ENCODE measurements at places on chromosomes 11 and 22.

- no peak for DNase-seq
These were observed 59.2 kb upstream of the CD5 start for GRCh38 chr11:61042961-61043540.

- DNase-seq = peak; percentile 60
These were observed 32.1 kb downstream of the UQCR10 start for GRCh38 chr22:29799217-29799680.

DNA sequence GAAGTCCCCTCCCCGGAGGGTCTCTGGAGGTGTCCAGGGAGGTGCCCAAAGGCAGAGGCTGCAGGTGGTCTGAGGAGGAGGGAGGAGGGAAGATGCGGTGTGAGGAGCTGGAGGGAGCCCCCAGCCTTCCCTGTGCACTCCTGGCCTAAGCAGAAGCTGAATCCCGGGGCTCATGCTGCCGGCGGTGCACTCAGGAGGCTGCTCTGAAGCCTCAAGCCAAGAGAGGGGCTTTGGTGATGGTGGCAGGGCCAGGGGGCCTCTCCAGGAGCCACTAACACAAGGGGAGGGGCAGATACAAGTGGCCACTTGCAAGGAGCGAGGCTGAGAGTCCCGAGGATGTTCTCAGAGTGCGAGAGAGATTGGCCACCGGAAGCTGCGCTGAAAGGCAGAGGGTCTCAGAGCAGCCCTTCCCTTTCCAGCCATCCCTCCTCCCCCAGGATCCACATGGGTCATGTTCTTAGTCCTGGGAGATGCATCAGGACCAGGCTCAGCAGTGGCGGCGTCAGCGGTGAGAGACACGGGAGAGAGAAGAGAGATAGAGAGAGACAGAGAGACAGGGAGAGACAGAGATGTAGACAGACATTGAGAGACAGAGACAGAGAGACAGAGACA lies 774 bp upstream of the MRGPRG start:
- peak; percentile 0 for DNase-seq

GRCh38 chr22:48491451-48491941 lies 1336.2 kb downstream of the BRD1 start:
- no peak for DNase-seq

GRCh38 chr11:32221476-32222032 lies 130.7 kb downstream of the RCN1 start:
- DNase-seq = no peak

GRCh38 chr11:46343520-46343919 lies 3.7 kb upstream of the DGKZ start:
- DNase-seq = no peak

DNA sequence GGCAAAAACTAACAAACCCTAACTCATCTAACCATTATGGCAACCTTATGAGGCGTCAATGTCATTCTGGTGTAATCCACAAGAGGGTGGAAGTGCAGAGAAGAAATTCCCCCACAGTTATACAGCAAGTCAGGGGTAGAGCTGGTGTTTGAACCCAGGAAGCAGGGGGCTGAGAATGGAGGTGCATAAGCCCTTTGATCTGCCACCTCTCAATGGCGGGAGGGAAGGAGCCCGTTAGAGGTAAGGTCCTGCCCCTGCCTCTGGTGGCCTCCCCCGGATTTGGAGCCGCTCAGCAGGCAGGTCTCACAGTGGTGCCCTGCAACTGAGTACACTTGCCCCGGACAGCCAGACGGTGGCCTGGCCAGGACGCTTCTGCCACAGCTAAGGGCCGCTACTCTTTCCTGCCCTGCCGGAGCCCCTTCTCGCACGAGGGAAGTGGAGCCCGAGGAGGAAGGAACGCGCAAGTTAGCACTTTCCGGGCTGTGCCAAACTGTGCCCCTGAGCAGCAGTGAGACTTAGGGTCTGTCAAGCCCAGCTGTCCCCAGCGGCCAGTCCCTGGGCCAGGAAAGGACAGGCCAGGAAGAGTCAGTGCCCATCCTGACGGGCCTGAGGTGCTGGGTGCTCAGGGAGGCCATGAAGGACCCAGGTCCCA lies 1.1 kb downstream of the FXYD2 start:
- no peak for DNase-seq

DNA sequence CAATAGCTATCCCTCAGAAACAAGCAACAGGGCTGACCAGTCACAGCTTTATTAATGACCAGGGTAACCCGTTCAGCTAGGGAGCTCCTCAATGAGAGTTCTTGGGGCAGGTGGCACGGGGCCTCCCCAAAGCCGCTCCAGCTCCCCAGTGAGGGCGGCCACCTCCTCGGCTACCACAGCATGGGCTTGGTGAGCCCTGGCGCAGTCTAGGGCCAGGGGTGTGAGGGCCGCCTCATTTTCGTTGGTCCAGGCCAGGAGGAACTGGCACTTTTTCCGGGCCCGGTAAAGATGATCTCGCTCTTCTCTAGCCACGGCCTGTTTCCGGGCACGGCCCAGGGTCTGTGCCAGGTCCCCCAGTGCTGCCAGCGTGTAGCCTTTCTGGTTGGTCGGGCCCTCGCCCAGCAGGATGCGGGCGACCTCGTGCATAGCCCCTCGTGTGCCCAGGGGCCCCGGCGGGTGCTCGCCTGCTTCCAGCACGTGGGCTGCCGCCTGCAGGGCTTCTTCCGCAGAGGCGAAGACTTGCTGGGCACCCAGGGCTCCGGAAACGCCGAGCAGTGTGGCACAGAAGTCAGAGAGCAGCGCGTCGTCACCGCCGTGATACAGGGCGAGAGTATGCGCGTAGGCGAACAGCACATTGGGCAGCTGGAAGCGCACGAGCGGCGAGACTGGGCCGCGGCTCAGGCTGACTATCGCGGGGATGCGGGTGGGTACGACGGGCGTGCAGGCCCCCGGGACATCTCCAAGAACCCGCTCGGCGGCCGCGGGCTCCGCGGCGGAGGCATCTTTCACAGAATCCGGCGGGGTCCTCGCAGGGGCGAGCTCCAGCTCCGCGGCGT lies 913 bp downstream of the ZNHIT2 start:
- DNase-seq = peak; percentile 35

- DNase-seq = no peak
These were observed 35.8 kb upstream of the CHRM4 start for GRCh38 chr11:46427364-46427763.

Measured in colonic mucosa (tissue), 4 donors.